Activated CD4-positive, alpha-beta memory T cell treated with anti-CD3 and anti-CD28 coated beads for 36 hours (primary cell): ENCODE measurements at places on chromosomes 13 and 19. TPM values are rescaled to one million over a fixed set of nuclear protein-coding genes. Genes with fewer than 3 reads are reported as not detected.

Gene ZNF541
- 0.07 TPM for total RNA-seq

Gene CRTC1
- 6.3 TPM for total RNA-seq

Gene PRSS57
- not detected for total RNA-seq

Gene SLAIN1
- 21.8 TPM for total RNA-seq

Gene ZNF135
- not detected for total RNA-seq

Gene WDR87
- not detected for total RNA-seq

Gene FLT3
- not detected for total RNA-seq

Gene NEK5
- not detected for total RNA-seq

Gene PNMA8A
- 0.44 TPM for total RNA-seq

Gene ZSCAN18
- 15.7 TPM for total RNA-seq

Gene REEP6
- 1.8 TPM for total RNA-seq

Gene CYSLTR2
- 2.1 TPM for total RNA-seq

Gene MBD3
- 71.4 TPM for total RNA-seq

Gene C19orf73
- 1.4 TPM for total RNA-seq

Gene SUPT20H
- 56.8 TPM for total RNA-seq

Gene FFAR2
- total RNA-seq: not detected

Gene PLEKHF1
- total RNA-seq: 24.3 TPM

Gene BRCA2
- 23.1 TPM for total RNA-seq

Gene SLC46A3
- 3.8 TPM for total RNA-seq

Gene PLVAP
- not detected for total RNA-seq

Gene TNFSF9
- total RNA-seq: 1.2 TPM
